H1 (cell line): ENCODE measurements at places on chromosomes 6 and 20.

DNA sequence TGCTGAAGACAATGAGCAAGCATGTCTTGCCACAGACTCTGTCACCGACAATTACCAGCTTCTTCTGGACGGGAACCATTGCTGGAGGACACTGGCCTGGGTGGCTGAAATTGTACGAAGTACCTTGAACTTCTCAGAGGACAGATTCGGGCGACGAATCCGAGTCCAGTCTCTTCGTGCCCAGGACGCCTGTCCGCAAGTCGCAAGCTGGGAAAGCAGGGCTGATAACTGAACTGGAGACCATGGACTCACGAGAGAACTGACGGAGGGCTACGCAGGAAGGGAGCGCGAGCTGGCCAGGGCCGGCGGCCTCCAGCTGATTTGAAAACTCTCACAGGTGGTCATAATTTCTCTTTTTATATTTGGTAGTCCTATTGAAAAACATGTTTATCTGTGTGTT lies 1229.5 kb upstream of the MAP3K7 start:
- no peak for DNase-seq

DNA sequence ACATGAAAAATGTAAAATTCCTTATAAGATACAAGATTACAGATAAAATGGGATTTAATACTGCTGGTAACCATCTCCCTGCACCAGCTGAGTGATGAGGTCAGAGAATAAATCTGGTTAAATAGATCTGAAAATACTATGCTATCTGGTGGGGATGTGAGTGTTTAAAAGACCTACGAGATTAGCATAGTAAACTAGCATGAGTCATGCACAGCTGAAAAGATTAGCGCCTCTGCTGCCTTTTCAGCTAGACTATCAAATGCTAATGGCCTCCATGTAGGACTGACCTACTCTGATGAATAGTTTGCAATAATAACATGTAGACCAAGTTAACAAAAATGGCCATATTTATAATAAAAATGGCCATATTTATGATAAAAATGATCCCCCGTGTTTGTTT lies 553.3 kb downstream of the C6orf118 start:
- no peak for DNase-seq

GRCh38 chr20:36562724-36563123 lies 10.7 kb upstream of the TGIF2 start:
- no peak for DNase-seq

DNA sequence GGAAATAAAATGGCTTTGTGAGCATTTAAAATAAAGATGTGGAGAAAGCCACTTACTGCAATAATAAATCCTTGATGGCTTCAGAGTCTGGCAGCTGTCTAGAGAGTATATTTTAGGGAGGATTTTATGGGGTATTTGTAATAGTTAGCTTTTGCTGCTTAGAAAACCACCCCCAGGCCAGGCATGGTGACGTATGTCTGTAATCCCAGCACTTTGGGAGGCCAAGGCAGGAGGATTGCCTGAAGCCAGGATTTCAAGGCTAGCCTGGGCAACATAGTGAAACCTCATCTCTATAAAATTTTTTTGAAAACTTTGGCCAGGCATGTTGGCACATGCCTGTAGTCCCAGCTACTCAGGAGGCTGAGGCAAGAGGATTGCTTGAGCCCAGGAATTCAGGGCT lies 63.8 kb downstream of the ISM1 start:
- no peak for DNase-seq

- DNase-seq, result no peak
Measured at GRCh38 chr20:34155836-34156235, 43.8 kb upstream of the EIF2S2 start.

DNA sequence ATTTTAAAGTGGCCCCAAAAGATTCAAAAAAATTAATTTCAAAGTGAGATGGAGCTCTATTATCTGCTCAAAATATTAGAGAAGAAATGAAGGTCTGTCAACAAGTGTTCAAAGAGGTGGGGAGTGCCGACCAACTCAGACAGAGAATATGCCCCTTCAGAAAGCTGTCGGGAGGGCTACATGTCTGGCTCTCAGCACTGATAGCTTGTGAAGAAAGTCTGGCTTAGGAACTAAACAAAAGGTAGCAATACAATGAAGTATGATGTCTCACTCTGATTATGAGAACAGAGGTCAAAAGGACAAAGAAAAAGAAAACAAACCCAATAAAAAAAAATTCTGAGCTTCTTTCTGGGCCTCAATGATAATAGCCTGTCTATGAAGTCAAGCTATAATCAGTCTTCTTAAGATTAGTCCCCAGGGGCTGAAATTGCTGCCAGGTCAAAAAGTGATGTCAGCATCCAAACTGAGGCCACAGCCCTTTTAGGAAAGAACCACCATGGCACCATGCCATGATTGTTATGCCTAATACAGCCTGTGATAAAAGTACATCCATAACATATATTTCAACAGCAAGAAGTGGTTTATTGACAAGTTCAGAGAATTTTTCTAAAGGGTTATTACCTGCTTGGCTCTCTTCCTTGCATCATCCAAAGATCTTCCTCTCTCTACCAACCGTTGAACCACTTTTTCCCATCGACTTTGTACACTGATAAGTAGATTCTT lies 150.9 kb downstream of the DST start:
- no peak for DNase-seq

GRCh38 chr6:161163466-161164181 lies 110.2 kb downstream of the AGPAT4 start:
- DNase-seq, result no peak

- peak; percentile 80 for DNase-seq
Measured at GRCh38 chr6:143536866-143537691, 25.6 kb upstream of the FUCA2 start.

DNA sequence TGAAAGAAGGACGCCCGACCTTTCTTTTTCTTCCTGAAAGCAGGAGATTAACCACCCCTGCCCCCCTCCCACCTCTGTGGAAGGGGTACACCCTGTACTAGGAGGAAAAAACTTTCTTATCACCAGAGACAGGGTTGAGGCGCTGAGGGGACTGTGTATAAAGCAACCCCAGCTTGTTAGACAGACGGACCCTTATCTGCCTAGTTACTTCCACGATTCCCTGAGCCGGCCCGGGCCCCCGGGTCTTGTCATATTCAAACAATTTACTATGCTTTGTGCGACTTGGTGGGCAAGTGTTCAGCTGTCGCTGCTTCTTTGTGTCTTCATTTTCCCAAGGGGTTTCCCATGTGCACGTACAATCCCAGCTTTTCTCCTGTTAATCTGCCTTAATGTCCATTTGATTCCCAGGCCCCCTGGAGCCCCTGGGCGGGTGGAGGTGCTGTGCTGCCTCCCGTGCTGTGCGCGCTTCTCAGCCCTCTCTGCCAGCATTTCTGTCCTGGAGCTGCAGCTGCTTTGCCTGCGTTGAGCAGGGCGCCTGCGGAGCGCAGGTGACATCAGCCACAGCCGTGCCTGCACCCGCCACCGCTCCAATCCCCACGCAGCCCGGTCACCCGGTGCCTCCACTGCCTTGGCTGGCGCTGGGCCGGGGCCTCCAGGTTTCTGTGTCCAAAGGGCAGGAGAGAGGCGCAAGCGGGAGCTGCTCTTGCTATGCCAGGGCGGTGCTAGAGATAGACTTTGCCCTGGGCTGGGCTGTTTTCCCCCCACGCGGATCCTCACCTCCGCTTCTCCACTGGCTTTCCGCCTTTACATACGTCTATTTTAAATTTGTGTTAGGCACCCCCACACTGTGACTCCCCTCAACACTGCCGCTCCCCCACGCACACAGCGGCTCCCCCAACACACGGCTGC lies 96.2 kb downstream of the TTLL2 start:
- DNase-seq, result no peak

DNA sequence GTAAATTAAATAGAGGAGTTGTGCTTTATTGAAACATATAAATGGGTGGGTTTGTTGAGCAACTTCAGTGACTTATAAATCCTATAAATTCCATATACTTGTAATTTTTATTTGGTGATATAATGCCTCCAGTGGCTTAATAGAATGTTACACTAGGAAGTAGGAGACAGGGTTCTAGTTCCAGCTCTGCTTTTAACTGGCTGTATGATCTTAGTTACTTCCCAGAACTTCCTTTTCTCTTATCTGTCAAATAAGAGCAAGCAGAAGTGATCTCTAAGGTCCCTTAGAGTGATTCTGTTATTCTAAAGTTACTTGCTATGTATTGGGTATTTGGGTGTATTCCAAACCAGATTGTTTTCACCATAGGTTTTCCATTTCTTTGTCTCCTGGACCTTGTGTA lies 10.2 kb downstream of the ZSCAN23 start:
- DNase-seq, result no peak

- DNase-seq, result no peak
Measured at GRCh38 chr20:9615766-9616454, 101.5 kb downstream of the LAMP5 start.

DNA sequence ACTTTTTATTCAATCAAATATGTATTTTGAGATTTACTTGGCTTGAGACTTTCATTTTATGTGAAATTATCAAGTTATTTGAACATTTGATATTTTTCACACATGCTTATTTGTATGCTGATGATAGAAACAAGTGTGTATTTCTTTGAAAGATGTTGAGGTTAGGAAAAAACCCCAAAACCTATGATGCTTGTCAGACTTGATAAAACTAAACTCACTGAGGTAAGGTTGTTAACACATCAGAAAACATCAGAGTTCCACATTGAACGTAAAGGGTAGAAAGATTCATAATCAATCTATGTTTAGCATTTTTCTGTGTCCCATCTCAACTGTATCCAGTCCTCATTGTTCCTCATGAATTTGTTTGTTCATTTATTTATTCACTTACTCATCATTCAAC lies 12.2 kb downstream of the SF3B5 start:
- DNase-seq, result no peak

GRCh38 chr20:50957798-50958614 lies at the start of gene DPM1:
Gene DPM1, minus strand, starts transcription at chr20:50958532. Its CDS starts 9 bp downstream, at chr20:50958523.
- DNase-seq, result peak; percentile 39
